Astrocyte (in vitro differentiated cells and primary cell): ENCODE measurements at places on chromosomes 5 and 9.

GRCh38 chr9:3750321-3750720 lies 224.5 kb upstream of the RFX3 start:
- no peak for DNase-seq

GRCh38 chr5:43312699-43313034 lies 545 bp downstream of the HMGCS1 start:
- DNase-seq, result no peak

- DNase-seq, result no peak
Measured at GRCh38 chr9:83733739-83734138, 26.0 kb upstream of the UBQLN1 start.

DNA sequence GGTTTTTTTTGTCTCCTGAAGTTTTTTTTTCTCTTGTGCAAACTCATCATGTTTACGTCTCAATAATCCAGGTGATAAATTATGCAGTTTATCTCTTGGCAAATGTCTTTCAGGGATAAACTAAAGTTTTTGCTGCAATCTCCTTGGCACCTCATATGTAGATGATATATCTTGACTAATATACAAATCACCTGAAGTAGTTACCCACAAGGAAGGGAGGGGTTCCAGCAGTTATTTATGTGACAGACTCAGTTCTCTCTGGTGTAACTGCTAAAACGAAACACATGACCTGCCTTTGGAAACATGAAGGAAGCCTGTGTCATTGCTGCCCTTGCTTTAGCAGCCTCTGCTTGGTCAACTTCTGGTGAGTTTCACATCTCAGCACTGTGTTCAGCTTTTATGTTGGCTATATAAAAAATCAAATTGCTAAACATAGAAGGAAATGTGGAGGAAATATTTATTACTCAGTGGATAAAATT lies 39.3 kb upstream of the KIAA1958 start:
- peak; percentile 26 for DNase-seq

GRCh38 chr5:113264046-113264445 lies 170.7 kb downstream of the TSSK1B start:
- DNase-seq, result peak; percentile 61

GRCh38 chr5:94094793-94095441 lies 353.5 kb upstream of the POU5F2 start:
- DNase-seq, result no peak
